ENCODE measurements at places on chromosomes 4 and X.

DNA sequence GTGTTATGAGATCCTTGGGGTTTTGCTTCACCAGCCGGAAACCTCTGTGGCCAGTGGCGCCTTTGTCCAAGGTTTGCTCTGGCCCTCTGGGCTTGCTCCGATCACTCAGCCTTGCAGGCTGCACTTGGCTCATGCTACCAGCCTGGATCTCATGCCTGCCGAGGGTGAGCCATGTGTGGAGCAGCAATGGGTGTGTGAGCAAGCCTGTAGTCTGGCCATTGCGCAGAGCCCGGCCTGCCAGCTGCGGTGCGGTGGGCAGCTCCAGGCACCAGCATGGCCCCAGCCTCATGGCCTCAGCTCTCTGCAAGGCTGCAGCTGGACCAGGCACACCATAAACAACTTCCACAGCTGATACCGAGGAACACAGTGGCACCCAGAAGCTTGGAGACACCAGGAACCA is 17.8 kb downstream of the SULT1B1 start:
- DNase-seq = no peak

- DNase-seq = no peak
Observed at GRCh38 chr4:76010576-76010975, 3.3 kb upstream of the CXCL9 start.

- no peak for DNase-seq
Observed at GRCh38 chrX:138082896-138083295, 517.0 kb downstream of the ZIC3 start.

- DNase-seq = no peak
Observed at GRCh38 chr4:103092245-103092644, 7.4 kb downstream of the BDH2 start.

DNA sequence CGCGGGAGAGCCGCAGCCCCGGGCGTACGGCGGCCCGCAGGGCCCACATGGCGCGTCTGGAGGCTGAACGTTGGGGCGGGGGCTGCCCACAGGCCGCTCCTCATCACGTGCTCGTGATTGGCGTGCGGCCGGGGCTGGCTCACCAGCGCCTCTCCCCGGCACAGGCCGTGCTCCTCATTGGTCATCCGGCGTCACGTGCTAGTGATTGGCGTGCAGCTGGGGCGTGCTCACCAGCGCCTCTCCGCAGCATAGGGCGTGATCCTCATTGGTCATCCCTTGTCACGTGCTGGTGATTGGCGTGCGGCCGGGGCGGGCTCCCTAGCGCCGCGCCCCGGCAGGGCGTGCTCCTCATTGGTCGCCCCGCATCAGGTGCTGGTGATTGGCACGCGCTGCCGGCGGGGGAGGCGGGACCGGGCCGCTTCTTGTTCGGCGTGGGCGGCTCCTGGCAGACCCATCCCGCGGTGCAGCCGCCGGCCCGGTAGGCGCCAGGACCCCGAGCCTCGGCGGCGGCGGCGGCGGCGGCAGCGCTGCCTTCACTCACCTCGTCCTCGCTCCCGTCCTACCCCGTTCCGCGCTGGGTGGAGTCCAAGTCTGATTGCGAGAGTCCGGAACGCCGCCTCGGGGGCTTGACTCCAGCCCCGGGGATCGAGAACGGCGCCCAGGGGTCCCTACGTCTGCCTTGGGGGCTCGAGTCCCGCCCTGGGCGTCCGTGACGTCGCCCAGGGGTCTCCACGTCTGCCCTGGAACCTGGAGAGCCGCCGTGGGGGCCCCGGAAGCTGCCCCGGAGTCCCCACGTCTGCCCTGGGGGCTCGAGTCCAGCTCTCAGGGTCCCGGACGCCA is at the start of gene GTPBP6:
Gene GTPBP6 (minus strand): TSS at position 58 of the 840 bp plus-strand sequence. CDS start 9 bp downstream, at position 49.
- peak; percentile 99 for DNase-seq

GRCh38 chr4:138672393-138672976 is 343.1 kb upstream of the NOCT start:
- DNase-seq = no peak

DNA sequence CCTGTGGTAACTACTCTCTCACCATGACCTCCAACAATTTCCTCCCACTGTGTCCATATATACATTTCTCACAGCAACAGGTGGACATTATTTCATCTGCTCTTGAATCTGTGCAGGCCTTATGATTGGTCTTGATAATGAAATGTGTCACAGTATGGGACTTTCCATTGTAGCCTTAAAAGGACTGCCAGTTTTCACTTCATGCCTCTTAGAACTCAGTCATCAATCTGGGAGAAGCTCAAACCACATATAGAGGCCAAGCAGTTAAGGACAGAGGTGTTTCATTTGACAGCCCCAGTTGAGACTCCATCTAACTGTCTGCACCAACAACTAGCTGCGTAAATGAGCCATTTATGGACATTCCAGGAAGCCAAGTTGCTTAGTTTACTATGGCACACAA is 1534.8 kb downstream of the ARAP2 start:
- no peak for DNase-seq

DNA sequence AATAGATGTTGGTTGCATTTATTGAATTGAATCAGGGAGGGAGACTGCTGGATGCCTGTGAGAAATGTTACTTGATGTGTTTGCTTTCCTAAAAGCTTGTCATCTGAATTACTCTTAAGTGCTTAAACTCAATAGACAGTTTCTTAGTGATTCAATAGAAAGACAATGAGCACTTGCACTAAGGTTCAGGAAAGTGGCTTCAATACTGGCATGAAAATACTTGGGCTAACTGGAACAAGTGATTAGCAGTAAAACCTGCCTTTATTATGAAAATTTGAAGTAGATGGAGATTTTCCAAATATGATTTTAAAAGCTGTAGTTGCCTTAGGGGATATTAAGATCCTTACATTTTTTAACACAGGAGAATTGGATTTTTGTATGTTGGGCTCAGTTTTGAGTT is 123.3 kb downstream of the RNF150 start:
- no peak for DNase-seq

GRCh38 chr4:67871867-67872266 is 11.9 kb downstream of the TMPRSS11D start:
- no peak for DNase-seq

GRCh38 chr4:62235911-62236310 is 1035.8 kb downstream of the ADGRL3 start:
- no peak for DNase-seq

DNA sequence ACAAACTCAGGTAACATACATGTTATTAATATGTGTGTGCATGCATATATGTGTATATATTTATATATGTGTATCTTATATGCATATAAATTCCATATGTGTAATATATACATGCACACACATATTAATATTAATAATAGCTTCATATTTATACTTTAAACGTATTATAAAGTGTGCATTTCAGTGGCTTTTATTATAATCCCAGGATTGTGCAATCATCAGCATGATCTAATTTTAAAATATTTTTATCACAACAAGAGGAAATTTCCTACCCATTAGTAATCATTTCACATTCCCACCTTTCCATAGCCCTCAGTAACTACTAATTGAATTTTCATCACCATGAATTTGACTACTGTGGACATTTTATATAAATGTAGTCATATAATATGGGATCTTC is 2211.9 kb upstream of the TENM3 start:
- DNase-seq = no peak

DNA sequence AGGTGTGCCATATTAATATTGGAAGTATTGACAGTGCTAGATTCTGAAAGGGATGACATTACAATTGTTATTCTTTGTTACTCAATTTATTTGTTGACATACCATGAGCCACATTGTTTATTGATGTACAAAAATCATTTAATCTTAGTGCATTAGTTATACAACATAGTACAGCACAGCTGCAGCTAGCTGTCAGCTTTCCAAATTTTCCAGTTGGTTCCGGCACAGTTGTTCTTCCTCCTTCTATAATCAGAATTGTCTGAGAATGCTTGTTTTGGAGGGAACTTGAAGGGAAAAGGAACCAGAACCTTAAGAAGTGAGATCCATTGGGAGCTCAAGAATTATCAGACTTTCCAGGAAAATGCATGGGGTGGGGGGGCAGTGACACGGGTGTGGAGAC is 281.4 kb downstream of the ZIC3 start:
- DNase-seq = no peak

GRCh38 chrX:12401252-12401651 is 263.0 kb downstream of the FRMPD4 start:
- no peak for DNase-seq

DNA sequence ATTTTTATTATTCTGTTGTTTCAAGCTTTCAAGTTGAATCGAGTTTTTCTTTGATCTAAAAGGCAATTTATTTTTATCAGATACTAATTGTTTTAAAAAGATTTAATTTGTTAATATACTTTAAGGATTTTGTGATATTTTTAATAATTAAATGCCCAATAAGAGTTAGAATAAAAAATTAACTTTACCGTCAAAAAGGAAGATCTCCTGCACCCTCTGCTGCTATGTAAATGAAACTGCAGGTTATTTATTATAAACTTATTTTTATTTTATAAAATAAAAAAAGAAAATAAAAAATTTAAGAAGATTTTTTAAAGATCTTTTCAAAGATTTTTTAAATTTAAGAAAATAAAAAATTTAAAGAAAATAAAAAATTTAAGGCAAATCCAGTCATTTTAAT is 166.1 kb downstream of the CCSER1 start:
- no peak for DNase-seq

GRCh38 chrX:53684415-53685192 is 1.9 kb downstream of the HUWE1 start:
- no peak for DNase-seq

- DNase-seq = no peak
Observed at GRCh38 chr4:147808447-147808846, 76.6 kb downstream of the ARHGAP10 start.

- DNase-seq = no peak
Observed at GRCh38 chr4:169650227-169650936, 30.0 kb downstream of the CLCN3 start.

DNA sequence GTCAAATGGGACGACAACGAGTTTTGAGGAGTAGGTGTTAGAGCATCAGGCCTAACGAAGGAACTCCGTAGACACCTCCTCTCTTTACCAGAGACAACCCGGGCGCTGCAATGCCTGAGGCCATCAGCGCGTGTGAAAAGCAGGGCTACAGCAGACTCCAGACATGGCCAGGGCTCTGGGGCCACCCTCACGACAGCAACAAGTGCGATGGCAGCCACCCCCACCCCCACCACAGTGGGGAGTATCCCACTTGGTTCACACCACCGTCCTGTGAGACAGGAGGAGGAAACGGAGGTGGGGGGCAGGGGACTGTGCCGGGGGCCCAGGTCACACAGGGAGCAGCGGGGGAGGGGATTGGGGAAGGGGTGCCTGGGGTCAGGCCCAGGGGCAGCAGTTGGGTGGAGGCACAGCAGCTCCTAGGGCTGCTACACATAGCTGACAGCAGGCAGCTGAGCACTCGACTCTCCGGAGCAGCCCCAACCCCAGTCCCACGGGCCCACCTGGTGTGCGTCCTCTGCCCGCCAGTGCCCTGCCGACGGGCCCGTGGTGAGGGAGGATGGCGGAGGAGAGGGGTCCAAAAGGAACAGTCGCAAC is 8.5 kb downstream of the LRPAP1 start:
- DNase-seq = no peak

GRCh38 chrX:48498374-48498809 is 10.4 kb upstream of the PORCN start:
- no peak for DNase-seq
